ENCODE measurements at places on chromosomes 5 and 9.

DNA sequence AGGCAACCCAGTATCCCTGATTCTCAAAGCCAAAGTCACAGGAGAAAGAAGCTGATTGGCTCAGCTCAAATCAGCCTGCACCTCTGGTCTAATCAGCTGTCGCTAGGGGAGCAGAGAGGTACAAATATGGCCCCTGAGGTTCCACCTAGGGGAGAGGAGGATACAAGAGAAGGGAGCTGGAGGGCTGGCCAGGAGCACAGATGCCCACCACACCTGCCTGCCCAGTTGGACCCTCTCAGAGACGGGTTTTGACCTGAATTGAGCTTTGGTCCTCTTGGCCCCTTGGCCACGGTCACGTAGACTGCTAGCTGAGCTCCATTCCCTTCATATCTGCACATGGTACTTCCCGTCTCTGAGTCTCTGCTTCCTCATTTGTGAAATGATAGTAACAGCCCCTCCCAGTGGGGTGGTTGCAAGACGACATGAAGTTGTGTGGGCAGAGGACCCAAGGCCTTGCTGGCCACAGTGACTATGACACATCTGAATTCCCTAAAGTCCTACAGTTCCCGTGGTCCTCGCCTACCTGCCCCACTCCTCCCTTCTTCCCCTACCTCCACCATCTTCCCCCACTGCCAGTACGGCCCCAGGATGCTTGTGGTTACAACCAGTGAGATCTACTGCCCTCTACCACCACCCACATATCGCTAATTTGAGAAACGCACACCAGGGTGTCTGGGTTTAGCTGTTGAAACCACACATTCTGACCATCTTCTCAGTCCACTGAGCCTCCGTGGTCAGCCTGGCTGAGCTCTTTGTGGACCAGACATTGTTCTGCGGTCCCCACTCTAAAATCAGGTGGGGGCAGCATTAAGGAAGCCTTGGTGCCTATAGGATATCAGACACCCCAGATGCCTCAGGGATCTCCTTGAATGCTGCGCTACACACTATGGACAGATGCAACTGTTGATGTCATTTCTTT is 60.3 kb upstream of the NEK6 start:
- no peak for DNase-seq

DNA sequence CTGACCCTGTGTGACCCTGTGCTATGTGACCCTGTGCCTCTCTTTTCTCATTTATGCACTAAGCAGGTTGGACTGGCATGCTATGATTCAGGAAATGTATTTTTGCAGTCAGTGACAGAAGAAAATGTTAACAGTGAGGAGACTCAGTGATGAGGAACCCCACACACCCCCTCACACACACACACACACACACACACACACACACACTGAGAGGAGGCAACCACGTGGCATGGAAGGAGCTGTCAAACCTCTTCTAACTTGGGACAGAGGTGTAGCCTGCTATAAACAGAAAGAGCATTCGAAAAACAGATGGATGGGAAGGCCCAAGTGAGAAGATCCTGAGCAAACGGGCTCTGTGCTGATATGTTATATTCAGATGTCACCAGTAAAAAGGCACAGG is 57.9 kb upstream of the GRIA1 start:
- DNase-seq = no peak

DNA sequence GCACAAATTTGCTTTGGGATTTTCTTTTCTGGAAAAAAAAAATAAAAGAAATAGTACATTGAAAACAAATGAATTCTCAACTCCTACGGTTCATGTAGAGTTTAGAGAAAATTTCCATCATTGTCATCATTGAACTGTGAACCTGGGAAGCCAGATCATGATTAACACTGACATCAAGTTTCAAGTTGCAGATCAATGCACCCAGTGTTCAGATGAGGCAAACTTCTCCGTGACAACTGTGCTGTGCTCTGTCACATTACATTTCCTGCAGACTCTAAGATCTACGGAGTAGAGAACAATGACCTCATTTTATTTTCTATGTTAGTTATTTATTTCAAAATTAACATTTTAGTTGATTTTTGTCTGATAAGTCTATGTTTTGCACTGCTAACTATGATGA is 99.7 kb downstream of the MAP1B start:
- no peak for DNase-seq

DNA sequence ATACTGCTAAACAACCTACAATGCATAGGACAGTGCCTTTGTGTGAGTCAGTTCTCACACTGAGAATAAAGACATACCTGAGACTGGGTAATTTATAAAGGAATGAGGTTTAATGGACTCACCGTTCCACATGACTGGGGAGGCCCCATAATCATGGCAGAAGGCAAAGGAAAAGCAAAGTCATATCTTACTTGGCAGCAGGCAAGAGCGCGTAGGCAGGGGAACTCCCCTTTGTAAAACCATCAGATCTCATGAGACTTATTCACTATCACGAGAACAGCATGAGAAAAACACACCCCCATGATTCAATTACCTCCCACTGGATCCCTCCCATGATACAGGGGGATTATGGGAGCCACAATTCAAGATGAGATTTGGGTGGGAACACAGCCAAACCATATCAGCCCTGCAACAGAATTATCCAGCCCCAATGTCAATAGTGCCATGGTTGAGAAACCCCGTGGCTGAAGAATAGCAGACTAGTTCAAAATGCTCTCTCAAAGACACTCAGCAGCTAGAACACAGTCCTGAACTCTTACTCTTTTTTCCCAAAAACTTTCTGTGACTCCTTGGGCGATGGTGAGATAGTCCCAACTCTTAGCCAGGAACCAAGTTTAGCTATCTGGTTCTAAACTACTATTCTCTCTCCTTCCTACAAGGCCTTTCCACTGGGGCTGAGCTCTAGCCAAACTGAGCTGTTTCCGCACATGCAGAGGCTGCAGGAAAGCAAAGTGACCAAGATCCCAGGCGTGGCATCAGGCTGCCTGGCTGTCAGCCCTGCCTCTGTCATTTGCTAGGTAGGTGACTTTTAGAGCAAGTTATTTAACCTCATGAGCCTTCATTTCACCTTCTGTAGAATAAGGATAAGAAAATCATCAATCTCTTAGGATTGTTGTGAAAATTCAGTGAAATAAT is 21.7 kb downstream of the FAT2 start:
- peak; percentile 1 for DNase-seq

- no peak for DNase-seq
Observed at GRCh38 chr9:86402591-86402990, 48.4 kb upstream of the TUT7 start.

DNA sequence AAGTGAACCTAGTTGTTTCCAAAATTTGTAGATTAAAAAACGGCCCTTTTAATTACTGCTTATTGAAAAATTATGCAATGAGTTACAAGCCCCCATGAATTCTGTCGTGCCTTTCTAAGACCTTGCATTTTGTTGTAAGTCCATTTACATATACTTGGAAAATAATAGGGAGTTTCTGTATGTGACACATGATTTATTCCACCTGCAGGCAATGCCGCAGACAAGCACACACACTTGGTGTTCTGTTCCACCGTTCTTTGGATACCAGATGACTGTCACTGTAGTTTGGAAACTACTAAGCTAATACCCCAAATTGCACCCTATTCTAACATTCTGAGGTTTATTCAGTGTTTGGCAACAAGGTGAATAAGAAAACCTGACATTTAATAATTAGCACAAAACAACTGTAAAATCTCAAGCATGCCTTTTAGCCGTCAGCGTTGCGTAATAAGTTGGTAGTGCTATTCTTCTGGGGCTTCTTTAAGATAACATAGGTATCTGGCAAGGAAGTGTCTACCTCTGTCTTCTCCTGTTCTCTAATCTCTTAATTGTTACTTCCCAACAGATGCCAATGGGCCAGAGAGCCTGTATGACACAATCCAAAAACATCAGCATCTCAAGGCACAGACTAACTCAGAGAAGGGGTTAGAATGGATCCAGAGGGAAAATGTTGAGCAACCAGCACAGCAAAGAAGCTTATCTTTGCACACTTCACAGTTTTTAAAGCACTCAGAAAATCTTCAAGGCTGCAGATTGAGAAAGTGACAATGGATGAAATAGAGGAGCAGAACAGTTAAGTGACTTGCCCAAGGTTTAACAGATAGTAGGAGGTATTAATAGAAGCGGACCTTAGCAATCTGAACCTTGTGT is 48.2 kb upstream of the DPYSL3 start:
- DNase-seq = no peak

- no peak for DNase-seq
Observed at GRCh38 chr9:124878021-124878420, 16.1 kb downstream of the ARPC5L start.

All from stimulated activated CD4-positive, alpha-beta T cell treated with anti-CD3 and anti-CD28 coated beads, Interleukin-12 subunit alpha, Interleukin-12 subunit beta, amount 100 ng/mL, for 4 hours (primary cell).